Activated gamma-delta T cell treated with Interleukin-2 at 50 U/mL for 16 hours (primary cell): ENCODE measurements at places on chromosomes 16 and 17.
A peak's percentile ranks its signal among the peaks of the same experiment; 100 is the strongest.

GRCh38 chr17:38747463-38748148 lies 530 bp downstream of the PCGF2 start:
- DNase-seq: no peak

- peak; percentile 84 for DNase-seq
Measured at GRCh38 chr17:31549525-31550388, 158.3 kb downstream of the RAB11FIP4 start.

GRCh38 chr16:6204945-6205344 lies 1107.3 kb upstream of the EEF2KMT start:
- DNase-seq: no peak

DNA sequence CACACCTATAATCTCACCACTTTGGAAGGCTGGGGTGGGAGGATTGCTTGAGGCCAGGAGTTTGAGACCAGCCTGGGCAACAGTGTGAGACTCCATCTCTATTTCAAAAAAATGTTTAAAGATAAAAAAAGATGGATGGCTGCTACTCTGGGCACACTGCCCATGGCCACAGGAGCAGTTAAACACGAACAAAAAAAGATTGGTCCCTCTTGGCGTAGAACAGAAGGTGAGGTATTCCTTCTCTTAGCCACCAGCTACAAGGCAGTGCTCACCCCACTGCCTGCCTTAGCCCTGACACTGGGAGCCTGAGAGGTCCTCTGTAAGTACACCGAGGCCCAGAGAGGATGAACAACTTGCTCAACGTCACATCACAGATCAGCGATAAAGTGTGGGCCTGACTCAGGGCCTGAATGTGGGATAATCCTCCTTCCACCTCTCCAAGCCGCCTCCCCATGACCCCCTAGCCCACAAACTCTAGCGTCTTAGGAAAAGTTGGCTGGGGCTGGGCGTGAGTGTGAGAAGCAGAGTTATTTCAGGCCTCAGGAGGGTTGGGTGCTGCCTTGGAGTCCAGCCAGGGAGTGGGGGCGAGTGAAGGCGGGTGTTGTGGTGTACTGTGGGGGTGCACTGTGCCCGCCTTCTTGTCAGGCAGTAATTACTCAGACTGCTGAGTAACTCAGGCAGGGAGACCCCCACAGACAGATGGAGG lies 2.3 kb upstream of the DPH1 start:
- DNase-seq: no peak

GRCh38 chr16:51056331-51056730 lies 94.7 kb downstream of the SALL1 start:
- DNase-seq: no peak

DNA sequence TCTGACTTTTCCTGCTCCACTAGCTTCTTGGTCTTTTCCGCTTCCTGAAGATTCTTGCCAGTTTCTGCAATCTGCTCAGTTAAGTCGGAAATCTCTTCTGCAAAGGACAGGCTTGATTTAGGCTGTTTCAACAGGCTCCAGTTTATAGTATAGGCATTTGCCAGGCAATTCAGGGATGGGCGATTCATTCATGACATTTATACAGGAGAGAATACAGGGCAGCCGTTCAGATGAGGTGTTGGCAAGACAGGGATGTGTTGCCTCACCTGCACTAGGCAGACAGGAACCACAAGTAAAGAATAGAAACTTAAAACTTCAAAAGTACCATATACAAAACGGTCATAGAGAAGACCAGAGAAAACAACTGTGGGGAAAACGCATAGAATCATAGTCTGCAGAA lies 61.7 kb downstream of the MYH13 start:
- DNase-seq: no peak

DNA sequence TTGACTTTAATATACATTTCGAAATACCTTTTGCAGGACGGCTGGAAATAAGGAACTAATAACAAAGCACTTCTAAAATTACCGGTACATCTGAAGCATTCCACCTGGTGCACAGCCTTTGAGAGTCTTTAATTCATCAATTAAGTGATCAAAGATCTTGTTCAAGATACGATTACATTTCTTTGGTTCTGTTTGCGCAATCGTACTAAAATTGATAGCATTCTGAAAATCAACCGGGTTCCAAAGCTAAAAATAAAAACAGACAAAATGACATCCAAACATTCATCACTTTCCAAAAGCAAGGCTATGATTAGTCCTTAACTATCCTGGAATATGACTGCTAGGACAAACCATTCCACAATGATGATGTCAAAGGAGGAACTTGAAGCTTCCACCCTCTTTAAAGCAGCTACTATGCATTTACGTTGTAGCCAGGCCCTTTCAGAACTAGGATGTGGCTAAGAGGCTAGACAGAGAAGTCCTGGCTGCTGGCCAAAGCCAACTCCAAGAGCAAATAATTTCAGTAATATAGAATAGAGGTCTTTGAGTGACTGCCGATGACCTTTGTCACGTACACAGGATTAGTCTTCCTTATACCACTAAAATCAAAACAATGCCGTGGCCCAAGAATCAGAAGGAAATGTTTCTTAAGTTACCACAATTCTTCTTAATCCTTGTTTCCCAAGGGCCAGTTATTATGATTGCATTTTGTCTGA lies 299.8 kb upstream of the PSMD7 start:
- no peak for DNase-seq

- DNase-seq: no peak
Measured at GRCh38 chr17:28812748-28813377, 29.7 kb downstream of the FAM222B start.

- DNase-seq: no peak
Measured at GRCh38 chr16:27434141-27435051, 32.4 kb downstream of the IL21R start.

GRCh38 chr17:58317421-58318064 lies 11.1 kb downstream of the TSPOAP1 start:
- peak; percentile 72 for DNase-seq

DNA sequence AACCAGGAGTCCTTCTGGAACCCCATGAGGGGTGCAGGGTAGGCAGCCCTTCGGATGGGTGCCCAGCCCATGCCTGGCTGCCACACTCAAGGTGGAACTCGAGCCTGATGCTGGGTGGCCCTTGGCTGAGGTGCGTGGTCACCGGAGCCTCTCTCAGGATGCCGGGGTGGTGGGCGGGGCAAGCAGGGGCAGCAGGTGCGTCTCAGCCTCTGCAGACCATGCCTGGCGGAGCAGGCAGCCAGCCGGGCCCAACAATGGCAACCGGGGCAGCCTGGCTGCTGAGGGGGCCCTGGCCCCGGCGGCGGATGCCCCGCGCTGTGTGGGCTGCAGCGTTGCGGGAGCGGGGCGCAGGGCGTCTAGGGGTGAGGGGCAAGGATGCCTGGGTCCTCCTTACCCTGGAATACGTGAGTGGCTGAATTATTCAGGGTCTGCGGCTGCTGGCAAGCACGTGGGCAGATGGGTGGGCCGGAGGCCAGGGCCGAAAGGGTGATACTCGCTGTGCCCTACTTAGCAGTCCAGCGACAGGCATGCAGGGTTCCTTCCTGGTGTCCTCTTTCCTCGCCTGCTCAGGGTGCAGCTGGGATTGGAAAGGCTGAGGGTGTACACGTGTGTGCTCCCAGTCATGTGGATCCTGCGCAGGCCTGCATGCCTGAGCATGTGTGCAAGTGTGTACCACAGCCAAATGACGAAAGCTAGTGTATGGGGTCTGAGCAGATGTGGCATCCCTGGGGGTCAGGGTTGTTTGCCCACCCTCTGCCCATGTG lies 14.6 kb downstream of the MYO15A start:
- DNase-seq: no peak

DNA sequence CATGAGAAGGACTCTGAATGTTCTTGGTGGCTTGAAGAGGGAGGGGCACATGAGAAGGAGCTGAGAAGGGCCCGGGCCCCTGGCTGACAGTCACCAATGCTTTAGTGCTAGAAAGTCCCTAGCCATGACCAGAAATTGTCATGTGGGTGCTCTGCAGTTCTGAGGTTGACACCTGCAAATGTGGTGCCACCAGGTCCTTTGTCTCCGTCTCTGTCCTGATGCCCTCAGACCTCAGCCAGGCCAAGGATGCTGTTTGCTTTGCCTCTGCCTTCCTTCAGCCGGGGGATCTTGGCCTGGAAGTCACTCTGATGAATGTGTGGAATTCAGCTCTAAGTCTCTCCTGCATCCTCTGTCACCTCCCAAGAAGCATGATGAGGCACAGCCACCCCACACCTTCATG lies 63.6 kb downstream of the TNFRSF13B start:
- no peak for DNase-seq

DNA sequence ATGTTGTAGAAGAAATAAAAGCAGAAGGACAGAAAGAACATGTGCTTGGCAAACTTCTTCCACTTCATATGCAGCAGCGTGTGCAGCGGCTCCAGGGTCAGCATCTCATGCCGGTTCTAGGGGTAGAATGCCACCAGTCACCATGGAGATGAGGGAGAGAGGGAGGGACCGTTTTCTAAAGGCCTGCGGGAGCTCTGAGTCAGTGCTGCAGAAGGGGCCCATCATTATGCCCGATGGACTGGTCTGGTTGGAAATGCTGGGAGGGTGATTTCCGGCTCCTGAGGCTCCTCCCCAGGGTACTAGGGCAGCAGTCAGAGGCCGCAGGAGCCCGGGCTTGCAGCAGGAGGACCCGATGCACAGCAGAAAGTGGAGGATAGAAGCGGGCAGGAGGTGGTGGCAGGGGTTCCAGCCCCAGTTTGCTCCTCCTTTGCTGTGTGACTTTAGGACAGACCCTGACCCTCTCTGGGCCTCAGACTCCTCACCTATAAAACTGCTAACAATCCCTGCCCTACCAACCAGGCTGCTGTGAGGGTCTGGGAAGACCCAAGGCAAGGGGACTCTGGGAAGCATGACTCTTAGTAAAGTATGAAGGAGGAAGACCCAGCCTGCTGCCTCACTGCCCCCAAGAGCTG lies 28.6 kb downstream of the TRPV3 start:
- no peak for DNase-seq

DNA sequence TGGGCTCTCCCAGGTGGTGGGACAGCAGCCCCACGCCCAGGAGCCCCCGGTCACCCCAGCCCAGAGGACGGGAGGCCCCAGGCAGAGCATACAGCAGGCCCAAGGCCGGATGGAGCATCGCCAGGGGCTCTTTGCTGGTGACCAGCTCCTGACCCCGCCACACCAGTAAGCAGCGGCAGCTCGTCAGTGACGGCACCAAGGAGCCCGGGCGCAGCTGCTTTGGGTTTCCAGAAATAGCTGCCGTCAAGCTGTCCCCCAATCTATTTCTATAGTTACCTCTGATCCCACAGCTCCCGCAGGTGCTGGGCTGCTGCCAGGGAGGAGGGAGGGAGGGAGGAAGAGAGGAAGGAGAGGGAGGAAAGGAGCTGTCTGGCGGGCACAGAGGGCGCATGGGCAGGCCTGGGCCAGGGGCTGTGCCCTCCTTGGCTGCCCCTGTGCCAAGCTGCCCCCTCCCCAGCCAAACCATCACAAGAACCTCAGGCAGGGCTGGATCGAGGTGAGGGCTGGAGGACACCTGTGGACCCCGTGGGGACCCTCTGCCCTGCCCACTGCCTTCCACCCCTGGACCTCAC lies 10.8 kb upstream of the RASD1 start:
- DNase-seq: no peak

DNA sequence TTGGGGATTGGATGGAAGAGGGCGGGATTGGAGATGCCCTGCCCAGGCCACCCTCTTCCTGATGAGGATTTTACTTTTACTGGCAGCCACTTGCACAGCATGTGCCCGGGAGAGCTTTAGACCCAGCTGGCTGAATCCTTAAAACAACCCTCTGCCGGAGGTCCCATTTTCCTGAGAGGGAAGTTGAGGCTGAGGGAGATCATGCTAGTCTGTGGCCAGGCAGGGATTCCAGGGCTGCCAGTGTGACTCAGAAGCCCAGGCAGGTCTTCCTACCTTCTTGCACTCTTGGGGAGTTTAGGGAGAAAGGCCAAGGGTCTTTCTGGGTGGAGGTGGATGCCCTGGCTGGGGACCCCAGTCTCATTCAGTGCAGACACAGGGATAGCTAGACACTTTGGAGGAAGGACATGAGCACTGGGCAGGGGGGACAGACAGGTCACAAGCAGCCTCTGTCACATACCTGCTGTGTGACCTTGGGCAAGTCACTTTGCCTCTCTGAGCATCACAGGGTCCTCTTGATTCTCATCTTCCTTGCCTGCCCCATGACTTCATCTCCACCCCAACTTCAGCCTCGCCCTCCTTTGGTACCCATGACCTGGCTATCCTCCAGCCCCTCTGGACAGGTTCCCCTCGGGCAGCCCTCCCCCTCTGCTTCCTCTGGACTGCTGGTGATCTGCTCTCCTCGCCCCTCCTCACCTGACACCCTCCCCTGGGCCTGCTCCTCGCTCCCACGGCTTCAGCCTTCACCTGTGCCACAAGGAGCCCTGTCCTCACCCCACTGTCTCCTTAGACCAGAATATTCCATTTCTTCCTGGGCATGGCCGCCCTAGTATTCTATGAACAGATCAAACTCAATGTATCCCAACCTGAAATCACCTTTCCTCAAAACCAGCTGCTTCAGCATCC lies 11.3 kb upstream of the DCAF7 start:
- no peak for DNase-seq

DNA sequence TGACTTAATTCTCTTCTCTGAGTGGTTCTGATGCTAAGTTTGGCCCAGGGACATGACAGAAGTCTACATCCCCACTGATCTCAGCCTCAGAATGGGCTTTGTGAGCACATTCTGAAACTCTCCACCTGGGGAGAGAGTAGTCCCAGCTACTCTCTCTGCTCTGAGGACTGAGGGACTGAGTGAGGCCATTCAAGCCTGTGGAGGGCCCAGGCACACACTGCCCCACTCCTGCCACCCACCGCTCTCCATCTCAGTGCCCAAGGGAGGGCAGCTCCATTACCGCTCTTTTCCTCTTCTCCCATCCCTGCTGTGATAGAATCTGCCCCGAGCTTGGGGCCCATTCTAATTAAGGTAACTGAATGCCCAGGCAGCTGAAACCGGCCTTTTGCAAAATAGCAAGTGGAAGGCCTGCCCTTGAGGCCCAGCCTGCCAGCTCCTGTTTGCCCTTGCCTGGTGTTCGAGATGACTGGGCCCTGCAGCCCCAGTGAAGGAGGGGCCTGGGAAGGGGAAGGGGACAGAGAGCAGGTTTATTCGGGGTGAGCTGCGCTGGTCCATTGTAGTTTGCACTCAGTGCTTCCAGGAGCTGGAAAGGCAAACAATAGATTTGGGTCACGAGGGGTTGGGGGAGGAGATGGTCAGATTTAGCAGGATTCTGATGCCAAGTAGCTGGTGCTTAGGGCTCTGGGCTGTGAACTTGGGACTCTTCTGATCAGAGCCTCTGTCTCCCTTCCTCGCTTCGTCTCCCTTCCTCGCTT lies 76.2 kb downstream of the RAB11FIP4 start:
- no peak for DNase-seq

DNA sequence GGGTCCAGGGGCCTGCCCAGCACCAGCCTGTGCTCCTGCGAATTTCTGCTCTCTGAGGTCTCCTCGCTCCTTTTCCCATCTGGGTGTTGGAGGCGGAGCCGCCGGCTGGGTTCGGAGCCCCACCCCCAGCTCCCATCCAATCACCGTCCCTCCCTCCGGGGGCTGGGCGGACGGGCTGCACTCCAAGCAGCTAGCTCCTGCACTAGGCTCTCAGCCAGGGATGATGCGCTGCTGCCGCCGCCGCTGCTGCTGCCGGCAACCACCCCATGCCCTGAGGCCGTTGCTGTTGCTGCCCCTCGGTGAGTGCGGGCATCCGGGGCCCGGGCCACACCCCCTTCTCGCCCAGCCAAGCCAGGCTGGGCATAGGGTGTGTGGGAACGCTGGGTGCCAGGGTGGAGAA lies at the start of gene NRN1L:
TSS of gene NRN1L (plus strand) at position 202 of the 400 bp plus-strand sequence. CDS start at position 221, 19 bp downstream.
- DNase-seq: no peak

GRCh38 chr17:43740541-43740940 lies 18.1 kb downstream of the SOST start:
- DNase-seq: no peak

- no peak for DNase-seq
Measured at GRCh38 chr16:31085873-31086628, 2.7 kb downstream of the PRSS53 start.

GRCh38 chr17:9874722-9875121 lies 30.3 kb downstream of the RCVRN start:
- DNase-seq: no peak

- DNase-seq: no peak
Measured at GRCh38 chr17:63002625-63003024, 36.6 kb downstream of the TANC2 start.
